ENCODE measurements at places on chromosomes 11 and 22.

DNA sequence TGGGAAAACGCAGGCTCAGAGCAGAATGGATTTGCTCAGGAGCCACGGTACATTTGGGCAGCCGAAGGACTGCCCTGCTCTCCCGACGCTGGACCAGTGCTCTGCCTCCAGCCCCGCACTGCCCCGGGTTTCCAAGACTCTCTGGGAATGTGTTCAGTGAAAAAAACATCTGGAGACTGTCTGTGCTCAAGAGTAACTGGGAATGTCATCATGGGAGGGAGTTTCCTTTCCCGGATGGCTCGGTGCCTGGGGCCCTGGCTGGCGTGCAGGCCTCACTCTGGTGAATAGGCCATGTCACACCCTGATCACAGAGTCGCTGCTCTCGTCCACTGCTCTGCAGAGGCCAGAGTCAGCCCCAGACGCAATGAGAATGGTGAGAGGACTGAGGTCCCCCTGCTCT, 9.8 kb upstream of the APOL6 start:
- no peak for DNase-seq

DNA sequence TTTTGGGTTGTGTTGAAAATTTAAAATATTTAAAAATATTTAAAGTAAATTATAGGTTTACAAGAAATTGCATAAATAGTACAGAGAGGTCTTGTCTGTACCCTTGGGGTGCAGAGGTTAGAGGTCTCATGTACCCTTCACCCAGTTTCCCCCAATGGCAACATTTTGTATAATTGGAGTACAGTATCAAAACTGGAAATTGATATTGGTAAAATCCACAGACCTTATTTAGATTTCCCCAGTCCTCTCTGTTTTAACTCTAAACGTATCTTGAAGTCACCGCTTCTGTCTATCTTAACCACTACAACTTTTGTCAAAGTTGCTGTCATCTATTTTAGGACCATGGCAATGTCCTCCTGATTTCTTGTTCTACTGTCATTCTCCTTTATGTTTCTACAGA, 10.9 kb downstream of the THY1 start:
- no peak for DNase-seq

GRCh38 chr11:76139314-76139713, 67.0 kb downstream of the WNT11 start:
- no peak for DNase-seq

DNA sequence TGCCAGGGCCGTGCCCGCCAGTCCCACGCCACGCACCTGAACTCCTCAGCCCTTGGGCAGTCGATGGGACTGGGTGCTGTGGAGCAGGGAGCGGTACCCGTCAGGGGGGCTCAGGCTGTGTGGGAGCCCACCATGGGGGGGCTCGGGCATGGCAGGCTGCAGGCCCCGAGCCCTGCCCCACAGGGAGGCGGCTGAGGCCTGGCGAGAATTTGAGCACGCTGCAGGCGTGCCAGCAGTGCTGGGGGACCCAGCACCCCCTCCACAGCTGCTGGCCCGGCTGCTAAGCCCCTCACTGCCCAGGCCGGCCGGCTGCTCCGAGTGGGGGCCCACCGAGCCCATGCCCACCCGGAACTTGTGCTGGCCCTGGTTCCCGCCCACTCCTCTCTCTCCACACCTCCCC, 56.8 kb downstream of the TMPRSS5 start:
- no peak for DNase-seq

GRCh38 chr11:100727410-100727809, 40.3 kb downstream of the ARHGAP42 start:
- DNase-seq = no peak

GRCh38 chr11:36757075-36757474, 159.0 kb upstream of the RAG2 start:
- DNase-seq = no peak

- no peak for DNase-seq
Observed at GRCh38 chr22:44547371-44547770, 49.3 kb upstream of the RTL6 start.

- no peak for DNase-seq
Observed at GRCh38 chr11:60594998-60595642, 79.9 kb downstream of the MS4A13 start.

DNA sequence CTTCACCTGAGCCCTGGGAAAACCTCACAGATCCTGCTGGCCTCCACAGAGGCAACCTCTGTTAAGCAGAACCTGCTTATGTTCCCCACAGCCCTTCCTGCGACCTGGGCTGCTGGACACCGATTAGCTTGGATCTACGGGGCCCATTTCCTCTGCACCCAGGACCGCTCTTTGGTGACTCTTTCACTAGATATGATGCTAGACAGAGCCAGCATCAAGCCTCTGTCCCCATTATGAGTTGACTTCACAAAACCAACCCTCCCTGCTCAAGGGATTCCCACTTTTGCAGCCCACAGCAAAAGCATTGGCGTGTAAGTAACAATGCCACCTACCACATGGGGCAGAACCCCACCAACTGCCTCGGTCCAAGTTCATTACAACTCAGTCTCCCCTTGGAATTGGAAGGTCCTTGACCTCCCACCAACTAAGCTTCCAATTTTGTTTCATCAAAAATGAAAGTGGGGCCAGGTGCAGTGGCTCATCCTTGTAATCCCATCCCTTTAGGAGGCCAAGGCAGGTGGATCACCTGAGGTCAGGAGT, 15.2 kb upstream of the TMPRSS4 start:
- DNase-seq = no peak

GRCh38 chr11:72483412-72484186, 49.3 kb upstream of the CLPB start:
- DNase-seq = no peak

GRCh38 chr11:113675003-113675561, 31.0 kb downstream of the TMPRSS5 start:
- no peak for DNase-seq

DNA sequence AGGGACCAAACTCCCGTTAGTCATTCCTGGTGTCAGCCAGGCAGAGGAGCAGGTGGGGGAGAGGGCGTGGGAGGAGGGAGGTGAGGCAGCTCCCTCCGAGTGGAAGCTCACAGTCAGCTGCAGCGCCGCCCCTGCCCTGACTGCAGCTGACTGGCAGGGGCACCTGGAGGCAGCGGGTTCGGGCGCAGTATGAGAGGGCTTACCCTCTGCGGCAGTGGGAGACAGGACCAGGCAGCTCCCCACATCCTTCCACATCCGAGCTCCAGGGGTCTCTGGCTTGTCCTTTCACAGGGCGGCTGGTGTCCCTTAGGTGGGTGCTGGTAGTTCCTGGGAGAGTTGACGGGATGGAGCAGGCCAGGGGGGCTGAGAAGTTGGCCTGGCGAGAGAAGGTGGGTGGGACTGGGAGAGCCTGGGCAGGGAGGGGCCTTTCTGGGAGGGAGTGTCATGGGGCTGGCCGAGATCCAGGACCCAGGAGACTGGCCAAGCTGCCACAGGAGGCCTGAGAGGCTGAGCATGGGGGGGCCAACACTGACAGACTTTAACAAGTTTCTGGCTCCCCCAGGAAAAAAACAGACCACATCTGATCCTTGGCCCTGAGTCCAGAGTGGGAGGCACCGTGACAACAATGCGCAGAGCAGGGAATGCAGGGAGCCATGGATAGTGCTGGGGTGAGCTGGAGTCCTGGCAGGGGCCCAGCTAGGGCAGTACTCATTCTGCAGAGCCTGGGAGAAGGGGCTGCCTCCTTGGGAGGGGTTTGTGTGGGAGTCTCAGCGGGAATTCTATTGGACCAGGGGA, 4.9 kb downstream of the ADORA2A start:
- no peak for DNase-seq

DNA sequence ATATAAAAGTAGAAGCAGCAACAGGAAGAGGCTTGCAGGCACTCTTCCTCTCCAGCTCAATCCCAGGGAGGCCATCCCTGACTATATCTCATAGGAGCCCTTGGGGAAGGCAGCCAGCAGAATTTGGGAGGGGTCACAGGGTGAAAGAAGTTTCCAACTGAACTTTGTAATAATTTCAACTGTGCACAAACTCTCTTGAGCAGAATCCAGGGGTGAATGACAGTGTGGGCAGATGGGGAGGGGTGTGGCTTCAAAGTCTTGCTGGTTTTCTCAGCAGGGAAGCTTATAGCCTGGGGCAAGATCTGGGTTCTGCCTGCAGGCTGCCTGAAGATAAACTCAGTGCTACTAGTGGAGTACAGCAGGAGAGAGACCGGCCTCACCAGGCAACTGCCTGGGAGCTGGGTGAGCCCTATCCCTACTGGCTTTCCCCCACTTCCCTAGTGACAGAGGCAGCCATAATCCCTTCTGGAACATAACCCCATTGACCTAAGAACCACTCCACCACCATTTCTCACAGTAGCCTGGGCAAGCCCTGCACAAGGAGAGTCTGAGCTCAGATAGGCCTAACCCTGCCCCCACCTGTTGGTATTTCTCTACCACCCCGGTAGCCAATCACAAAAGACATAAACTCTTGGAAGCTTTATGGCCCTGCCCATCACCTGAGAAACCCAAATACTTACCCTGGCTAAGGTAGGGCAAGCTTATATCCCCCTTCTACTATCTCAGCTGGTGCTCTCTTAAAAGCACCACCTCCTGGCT, 17.8 kb upstream of the TTC12 start:
- no peak for DNase-seq

GRCh38 chr22:28992565-28993356, 68.9 kb downstream of the C22orf31 start:
- DNase-seq = no peak

- no peak for DNase-seq
Observed at GRCh38 chr11:122069707-122070360, 46.2 kb downstream of the BLID start.

DNA sequence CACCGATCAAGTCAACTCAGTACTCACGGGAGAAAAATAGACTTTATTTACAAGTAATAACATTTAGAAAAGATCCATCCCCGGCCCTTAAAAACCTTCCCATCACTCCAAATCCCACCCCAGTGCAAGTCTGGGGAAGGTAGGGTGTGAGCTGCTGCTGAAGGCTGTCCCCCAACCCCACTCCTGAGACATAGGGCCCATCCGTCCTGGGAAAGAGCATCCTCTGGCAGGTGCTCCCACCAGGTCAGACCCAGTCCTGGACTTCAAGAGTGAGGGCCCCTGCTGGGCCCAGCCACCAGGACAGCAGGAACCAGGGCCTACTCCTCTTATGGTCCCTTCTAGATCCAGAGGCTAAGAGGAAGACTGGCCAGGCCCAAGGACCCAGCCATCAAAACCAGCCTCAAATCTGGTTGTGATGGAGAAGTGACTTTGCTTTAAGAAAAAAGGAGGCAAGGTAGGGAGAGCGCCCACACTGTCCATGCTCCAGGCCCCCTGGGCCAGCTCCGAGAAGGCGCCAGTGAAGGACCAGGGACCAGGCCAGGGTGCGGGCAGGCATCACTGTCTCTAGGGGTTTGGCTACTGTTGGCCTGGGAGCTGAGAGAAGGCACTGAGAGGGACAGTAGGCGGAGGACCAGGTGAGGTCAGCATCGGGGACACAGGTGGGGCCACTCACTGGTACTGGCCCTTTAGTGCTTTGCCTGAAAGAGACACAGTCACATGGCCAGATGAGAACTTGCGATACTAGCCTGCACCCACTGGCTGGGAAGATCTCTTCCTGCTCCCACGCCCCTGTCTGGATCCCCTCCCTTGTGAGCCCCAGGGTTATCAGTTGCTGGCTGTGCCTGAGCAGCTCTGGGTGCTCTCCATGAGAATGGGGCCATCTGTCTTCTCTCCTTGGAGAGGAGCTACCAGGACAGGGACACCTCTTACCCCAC, 4.4 kb downstream of the IL18BP start:
- no peak for DNase-seq

- no peak for DNase-seq
Observed at GRCh38 chr11:44319552-44320288, 9.8 kb upstream of the ALX4 start.

DNA sequence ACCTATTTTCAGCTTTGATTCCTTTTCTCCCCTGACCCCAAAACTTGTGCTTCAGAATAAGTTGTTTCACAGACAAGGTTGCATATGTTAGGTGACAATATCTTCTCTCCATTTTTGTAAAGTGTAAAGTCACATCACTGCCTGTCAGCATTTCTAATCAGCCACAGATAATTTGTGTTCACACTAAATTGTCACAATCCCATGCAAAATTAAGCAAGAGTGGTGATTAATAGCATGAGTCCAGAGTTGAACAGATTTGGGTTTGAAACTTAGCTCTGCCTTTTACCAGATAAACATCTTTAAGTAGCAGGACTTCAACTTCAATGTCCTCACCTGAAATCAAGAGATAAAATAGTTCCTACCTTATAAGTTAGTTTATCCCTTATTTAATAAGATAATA, 80.1 kb downstream of the MICAL2 start:
- no peak for DNase-seq
